ENCODE measurements at places on chromosomes 4 and X.

GRCh38 chr4:113209153-113209552 lies 159.7 kb downstream of the ANK2 start:
- DNase-seq = no peak

GRCh38 chr4:53494851-53495250 lies 96.4 kb downstream of the LNX1 start:
- no peak for DNase-seq

- no peak for DNase-seq
These were observed 806.3 kb downstream of the STIM2 start for GRCh38 chr4:27666943-27667342.

DNA sequence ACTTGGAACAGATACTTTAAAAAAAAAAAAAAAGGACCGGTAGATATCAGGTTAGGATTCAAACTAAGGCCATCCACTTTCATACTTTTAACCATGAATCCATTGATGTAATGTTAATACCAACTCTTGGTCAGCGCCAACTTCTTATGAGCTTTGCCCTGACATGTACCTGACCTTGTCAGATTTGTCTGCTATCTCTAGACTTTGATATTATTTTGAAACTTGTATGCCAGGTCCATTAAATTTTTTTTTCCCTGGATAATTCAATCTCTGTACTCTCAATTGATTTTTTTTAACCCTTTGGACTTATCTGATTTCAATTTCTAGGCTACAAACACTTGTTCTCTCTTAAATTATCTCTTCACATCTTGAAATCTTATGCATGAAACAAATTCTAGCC lies 27.2 kb upstream of the UGT2B7 start:
- no peak for DNase-seq

- DNase-seq = no peak
These were observed 37.8 kb upstream of the CAPN6 start for GRCh38 chrX:111308039-111308438.

DNA sequence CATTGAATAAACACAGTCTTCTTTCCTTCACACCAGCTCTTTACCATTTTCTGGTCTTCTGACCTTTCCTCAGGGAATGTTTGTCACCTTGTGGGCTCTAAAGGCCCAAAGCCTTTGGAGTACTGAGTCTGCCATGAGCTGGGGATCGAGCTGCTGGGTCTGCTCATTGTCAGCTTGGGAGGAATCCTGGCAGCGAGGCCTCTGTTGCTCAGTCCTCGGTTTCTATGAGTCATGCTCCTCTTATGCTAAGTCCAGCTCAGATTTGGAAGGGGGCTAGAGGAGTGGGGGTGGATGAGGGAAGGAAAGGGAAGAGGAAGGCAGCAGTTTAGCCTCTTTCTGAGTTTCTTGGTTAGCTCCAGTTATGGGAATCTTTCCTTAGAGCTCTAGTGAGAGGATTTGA lies 31.1 kb downstream of the NHSL2 start:
- DNase-seq = no peak

- no peak for DNase-seq
These were observed 165.9 kb downstream of the PJA1 start for GRCh38 chrX:68999356-68999755.

DNA sequence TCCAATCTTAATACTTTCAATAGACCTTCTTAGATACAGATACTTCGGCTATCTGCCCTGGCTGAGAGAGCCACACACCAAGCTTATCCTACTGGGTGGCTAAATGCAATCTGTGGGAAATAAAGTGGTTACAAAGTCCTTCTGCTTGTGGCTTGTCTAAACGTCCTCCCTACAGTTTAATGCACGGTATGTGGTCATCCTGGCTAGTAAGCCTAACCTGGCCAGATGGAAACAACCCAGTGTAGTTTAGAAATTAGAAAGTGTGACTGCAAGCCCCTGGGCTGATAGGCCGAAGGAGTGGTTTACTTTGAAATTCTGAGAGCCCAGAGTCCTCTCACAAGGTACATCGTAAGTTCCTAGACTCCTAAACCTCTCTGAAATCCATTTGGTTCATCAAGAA lies 47.9 kb downstream of the HELT start:
- DNase-seq = no peak

- DNase-seq = no peak
These were observed 1266.8 kb upstream of the PCDH7 start for GRCh38 chr4:29453303-29453820.

DNA sequence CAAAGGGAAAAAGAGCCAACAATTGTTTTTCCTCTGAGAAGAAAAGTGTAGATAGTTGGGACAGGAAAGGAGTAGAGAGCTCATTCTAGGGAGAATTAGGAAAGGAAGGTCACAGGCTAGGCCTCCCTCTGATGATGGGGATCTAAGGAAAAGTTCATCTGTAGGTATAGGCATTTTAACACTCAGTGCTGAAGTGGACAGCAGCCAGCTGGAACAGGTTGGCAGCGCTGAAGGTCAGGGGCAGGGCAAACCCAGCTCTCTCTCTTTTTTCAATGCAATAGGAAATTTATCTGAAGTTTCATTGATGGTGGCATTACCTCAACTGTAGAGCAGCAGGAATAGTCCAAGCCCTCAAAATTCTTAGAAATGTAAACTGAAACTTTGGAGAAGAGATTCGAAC lies 98.5 kb upstream of the ETNPPL start:
- DNase-seq = no peak

- DNase-seq = no peak
These were observed 100.3 kb downstream of the SORBS2 start for GRCh38 chr4:185711726-185712125.

Measured in NCI-H748 treated with DMSO at 0.1 percent for 48 hours (cell line).